Stimulated activated CD8-positive, alpha-beta memory T cell treated with anti-CD3 and anti-CD28 coated beads, Interleukin-4, amount 100 ng/mL, for 24 hours (primary cell): ENCODE measurements at places on chromosomes 1 and 21.

- no peak for DNase-seq
Observed at GRCh38 chr1:86345042-86345441, 51.1 kb downstream of the ODF2L start.

DNA sequence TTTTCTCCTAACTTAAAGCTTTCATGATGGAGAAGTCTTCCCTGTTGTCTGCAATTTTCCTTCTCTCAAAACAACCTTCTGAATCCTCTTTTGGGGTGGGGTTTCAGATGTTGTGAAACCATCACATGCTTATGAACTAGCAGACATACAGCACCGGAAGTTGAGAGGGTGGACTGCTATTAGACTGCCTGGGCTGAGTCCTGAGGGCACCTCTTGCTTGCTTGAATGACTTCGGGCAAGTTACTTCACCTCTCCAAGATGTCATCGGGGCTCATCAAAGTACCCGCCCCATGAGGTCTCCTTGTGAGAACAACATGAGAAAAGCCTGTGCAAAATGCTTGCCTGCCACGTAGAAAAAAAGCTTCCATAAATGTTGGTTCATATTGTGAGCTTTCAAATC lies 89.6 kb downstream of the CCDC185 start:
- no peak for DNase-seq

GRCh38 chr1:30732277-30732996 lies 9.1 kb upstream of the MATN1 start:
- DNase-seq: no peak

DNA sequence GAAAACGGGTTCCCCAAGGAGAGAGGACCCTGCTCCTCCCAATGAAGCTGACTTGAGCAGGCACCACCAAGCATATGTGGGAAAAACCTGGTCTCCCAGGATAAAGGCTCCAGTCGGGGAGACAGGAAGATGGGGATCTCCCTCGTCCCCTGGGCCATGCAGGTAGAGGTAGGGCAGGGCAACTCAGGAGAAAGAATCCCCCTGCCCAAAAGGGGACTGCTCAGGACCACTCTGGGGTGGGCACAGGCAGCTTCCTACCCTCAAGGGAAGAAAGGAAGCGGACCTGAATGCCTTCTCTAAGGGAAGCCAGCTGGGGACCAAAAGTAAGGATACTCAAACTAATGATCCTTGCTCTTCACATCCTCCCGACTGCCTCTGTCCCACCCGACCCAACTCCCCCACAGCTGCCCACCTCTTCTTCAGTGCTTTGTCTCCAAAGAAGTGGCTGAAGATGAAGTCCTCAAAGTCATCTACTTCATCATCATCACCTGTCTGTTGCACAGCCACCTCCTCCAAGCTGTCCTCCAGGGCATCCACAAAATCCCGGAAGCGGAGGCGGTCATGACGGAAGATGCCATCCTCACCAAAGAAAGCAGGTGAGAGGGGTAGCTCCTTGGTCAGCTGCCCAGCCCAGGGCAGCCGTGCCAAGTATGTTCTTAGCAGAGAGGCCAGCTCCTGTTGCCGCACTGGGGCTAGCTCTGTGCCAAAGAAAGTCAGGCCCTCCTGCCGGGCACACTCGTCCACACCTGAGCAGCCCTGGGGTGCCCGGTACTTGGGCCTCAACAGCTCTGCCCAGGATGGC lies 8.8 kb upstream of the PMVK start:
- no peak for DNase-seq

DNA sequence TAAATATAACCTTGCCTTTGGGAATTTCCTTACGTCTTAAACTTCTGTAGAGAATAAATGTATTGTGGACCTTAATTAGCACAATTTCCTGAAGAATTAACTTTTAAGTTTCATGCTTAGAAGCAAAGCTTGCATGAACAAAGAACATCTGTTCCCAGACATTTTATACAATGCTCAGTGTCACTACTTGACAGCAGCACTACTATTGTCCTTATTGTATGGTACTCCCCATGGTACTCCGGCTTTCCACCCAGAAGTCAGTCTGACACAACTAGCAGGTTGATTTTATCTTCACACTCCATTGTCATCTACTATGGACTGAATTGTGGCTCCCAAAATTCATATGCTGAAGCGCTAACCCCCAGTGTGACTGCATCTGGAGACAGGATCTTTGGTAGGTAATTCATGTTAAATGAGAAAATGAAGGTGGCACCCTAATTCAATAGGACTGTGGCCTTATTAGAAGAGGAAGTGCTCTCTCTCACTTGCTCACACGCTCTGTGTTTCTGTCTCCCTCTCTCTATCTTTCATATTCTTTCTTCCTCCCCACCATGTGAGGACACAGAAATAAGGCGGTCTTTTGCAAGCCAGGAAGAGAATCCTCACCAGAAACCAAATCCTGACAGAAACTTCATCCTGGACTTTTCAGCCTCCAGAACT lies 10.7 kb upstream of the OR2B11 start:
- no peak for DNase-seq

GRCh38 chr1:77824079-77824478 lies 44.6 kb downstream of the MIGA1 start:
- no peak for DNase-seq

DNA sequence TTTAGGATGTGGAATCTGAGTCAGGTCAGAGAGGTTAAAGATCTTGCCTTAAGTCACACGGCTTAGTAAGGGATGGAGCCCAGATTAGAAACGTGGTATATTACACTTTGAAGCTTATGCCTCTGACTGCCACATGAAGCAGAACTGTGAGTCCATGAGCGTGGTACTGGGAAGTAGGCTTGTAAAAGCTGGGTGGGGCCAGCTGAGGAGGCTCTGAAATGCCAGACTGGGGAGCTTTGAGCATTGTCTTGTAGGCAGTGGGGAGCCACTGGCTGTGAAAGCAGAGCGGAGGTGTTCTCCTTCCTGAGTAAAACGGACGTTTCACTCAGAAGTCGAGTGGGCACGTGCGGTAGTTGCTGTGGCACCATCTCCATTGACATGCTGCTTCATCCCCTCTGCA lies 72.6 kb upstream of the USP24 start:
- no peak for DNase-seq

DNA sequence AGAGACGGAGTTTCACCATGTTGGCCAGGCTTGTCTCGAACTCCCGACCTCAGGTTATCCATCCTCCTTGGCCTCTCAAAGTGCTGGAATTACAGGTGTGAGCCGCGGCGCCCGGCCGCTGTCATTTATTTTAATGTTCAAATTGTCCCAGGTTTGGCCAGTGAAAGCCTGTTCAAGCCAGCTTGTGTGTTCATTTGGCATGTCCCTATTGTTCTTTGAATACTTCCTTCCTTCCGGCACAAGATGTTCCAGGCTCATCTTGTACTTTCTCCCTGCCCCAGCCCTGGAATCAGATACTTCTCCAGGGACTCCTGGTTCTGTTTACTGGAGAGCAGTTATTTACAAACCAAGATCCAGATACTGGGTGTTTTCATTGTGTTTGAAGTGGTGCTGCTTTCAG lies 37.0 kb downstream of the ZBTB8B start:
- DNase-seq: no peak

GRCh38 chr1:221834698-221835513 lies 93.0 kb upstream of the DUSP10 start:
- no peak for DNase-seq
